ENCODE measurements at places on chromosomes 12 and 14.

DNA sequence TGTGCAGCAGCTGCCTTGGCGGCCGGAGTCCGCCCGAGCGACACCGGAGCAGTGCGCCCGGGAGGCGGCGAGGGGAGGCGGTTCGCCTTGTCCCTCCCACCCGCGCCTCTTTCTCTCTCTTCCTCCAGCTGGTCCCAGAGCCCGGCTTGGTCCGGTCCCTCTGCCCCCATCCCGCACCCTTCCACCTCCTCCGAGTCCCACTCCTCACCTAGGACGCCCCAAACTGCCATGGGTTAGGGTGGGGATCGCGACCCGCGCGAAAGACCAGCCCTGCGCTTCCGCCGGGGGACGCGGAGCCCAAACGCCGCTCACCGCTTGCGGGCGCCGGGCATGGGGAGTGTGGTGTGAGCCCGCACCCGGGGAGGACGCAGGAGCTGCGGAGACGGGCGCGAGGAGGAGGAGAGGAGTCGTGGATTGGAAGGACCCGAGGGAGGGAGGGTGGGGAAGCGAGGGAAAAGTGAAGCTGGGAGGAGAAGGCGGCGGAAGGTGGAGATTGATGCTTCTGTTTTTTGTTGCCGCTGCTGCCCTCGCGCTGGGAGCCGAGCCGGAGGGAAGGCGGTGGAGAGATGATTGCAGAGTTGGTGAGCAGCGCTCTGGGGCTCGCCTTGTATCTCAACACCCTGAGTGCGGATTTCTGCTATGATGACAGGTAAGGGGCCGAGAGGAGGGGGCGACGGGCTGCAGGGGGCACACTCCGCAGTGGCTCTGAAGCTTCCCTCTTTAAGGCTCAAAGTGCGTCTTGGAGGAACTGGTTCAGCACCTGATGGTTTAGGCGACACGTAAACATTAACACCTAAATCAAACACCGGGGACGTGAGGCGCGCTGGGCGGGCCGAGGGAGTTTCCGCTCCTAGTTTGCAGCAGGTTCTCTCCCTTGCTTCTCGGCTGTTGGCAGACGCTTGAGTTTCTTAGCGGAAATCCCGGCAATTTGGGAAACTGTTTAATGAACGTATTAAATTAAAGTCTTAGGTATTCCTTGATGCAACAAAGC lies 610 bp downstream of the TMTC2 start:
- DNase-seq, result no peak

GRCh38 chr12:132610866-132611602 lies 652 bp upstream of the LRCOL1 start:
- no peak for DNase-seq

- DNase-seq, result no peak
These were observed 2.6 kb downstream of the GPR68 start for GRCh38 chr14:91241863-91242262.

DNA sequence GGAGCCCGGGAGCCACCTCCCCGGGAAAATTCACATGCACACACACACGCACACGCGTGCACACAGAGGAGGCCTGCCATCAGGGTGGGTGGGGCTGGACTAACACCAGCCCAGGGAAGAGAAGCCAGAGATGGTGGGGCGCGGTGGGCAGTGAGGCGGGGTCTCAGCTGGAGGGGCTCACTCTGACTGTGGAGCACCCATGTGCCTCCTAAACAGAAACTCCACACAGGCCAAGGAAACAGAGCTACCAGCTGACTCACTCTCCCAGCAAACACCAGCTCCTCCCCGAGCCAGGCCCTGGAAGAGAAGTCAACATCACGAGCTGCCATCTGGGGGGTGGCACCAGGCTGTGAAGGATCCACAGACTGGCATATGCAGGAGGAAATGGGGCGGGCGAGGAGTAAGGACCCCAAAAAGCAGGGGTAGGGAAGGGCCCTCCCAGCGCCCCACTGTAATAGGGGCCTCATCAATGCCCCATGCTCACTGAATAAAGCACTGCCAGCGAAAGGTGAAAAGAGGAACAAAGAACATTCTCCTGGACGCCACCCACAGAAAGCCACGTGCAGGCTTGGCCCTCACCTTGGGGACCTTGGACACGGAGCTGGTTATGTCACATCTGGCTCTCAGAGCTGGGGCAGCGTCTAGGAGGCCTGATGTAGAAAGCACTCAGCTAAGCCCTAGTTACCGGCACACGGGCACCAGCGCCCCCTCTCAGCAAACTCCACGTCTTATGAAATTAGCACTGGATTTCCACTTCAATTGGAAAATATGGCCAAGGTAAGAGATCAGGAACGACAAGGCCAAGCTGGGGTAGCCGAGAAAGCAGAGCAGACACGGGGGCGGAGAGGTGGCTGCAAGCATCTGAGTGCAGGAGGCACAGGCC lies 8.4 kb upstream of the INF2 start:
- DNase-seq, result no peak

- no peak for DNase-seq
These were observed 30.5 kb upstream of the TMEM179 start for GRCh38 chr14:104634886-104635570.

- DNase-seq, result no peak
These were observed 116.8 kb upstream of the ABCD2 start for GRCh38 chr12:39736406-39736805.

DNA sequence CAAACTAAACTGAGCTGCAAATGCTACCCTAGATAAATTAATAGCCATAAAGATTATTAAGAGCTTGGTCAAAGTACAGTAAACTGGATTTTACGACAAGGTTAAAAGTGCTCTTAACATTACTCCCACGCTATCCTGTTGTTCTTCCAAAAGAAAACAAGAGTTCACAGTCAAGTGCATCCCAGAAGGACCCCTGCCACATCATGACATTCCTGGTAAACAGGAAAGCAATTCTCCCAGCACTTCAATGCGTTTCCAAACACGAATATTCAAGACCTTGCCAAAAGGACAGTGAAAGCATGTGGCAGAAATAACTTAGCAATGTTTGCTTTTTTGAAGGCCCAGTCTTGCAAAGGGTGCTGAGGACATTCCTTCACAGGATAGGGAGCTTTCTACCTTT lies 11.2 kb downstream of the SPRING1 start:
- DNase-seq, result no peak

DNA sequence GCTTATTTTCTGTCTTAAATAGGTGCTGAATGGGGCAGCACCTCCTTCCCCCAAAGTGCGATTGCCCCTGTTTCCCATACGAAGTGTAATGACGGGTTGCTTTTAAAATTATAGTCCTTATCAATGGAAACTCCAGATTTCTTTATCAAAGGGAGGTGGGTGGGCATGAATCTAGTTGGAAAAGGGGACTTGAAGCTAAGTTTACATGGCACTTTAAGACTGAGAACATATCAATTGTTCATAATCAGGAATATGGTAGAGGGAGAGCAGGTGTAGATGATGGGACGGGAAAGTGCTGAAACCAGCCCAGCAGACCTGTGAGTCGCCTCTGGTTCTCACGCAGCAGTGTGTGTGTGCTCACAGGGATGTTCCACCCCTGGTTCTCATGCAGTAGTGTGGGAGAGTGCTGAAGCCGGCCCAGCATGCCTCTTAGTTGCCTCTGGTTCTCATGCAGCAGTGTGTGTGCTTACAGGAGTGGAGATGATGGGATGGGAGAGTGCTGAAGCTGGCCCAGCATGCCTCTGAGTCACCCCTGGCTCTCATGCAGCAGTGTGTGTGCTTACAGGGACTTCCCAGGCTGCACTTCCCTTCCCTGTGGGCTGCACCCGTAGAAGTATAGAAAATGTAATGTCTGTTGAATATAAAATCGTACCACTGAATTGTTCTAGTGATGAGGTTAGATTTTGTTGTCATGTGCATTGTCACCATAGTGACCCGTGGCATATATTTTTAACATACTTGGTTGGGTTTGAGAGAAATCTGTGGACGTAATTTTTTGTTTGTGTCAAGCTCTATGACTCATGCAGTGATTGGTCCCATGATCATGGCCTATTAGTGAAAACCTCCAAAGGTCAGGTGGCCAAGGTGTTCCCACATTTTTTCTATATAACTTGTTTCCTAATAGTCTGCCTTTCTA lies 51.6 kb downstream of the GPATCH2L start:
- DNase-seq, result no peak

DNA sequence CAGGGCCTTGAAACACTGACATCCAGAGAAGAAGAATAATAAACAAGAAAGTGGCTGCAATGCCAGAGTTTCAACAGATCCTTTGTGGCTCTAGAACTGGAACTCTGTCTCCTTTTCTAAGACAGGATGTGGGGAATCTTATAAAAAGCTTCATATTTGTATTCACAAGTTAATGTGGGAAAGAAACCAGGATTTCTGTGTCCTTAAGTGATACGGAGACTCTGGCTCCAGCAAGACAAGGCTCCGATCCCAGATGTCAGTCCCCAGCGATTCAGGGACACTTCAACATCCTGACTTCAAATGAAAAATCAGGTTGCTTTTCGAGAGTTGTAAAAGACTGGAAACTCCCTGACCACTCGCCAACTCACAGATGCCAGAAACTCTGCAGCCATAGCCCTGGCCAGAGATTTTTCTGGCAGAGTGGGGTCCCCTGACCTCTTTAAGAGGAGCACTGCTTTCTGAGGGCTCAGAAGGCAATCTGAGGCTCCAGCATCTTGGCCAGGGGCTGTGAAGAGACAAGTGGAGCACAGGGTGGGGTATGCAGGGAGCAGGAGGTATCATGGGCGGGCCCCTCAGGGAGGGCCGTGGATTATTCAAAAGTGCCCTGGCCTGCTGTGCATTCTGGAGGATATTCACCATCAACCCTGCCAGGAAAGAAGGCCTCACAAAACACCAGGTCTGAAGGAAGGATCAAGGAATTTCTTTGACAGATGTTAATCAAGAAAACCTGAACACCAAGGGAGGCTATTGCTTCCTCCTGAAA lies 53.3 kb downstream of the TMX1 start:
- DNase-seq, result no peak

DNA sequence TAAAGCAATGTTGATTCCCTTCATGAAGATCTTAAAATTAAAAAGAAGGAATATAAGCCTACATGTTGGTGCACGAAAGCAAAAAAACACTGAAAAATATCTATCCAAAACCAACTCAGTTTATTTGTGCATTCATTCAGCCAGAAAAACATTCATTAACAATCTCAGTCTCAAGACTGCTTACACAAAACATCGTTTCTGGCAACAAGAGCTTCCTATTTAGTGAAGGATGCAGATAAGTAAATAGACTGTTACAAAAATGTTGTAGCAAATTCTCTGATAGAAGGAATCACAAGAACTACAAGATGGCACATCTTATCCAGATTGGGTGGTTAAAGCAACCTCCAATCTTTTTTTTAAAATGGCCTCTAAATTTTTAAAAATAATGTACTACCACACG lies 69.7 kb upstream of the DCN start:
- no peak for DNase-seq

DNA sequence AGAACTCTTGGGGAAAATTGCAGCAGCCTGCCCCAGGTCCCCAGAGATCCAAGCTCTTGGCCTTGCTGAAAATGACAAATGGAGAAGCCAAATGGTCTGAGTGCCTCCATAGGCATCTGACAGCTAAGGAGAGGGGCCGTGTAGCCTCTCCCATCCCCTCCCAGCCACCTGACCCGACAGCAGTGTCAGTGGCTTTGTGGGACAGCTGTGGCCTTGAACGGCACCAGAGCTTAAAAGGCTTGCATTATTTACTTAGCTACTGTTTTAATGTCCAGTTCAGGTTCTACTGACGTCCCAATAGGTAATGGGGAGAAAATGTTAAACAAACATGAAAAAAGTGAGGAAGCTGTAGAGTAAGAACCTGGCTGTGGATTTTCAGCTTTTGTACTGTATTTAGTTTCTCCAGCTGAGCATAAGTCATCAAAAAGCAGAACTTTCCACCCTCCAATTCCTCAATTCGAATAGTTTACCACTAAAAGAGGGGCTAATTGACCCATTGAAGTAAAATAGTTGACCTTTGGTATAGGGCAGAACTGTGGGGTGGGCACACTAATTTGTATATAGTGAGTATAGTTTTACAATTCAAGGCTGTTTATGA lies 50.0 kb downstream of the FOS start:
- DNase-seq, result no peak

GRCh38 chr12:76264611-76265012 lies 83.6 kb downstream of the BBS10 start:
- DNase-seq, result no peak

DNA sequence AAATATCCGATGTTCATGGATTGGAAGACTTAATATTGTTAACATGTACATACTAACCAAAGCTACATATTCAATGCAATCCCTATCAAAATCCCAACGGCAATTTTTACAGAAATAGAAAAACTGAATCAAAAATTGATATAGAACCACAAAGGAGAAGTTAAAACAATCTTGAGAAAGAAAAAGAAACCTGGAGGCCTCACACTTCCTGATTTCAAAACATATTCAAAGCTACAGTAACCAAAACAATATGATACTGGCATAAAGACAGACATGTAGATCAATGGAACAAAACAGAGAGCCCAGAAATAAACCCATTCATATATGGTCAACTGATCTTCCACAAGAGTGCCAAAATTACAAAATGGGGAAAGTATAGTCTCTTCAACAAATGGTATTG lies 5.4 kb upstream of the PELI2 start:
- DNase-seq, result no peak

DNA sequence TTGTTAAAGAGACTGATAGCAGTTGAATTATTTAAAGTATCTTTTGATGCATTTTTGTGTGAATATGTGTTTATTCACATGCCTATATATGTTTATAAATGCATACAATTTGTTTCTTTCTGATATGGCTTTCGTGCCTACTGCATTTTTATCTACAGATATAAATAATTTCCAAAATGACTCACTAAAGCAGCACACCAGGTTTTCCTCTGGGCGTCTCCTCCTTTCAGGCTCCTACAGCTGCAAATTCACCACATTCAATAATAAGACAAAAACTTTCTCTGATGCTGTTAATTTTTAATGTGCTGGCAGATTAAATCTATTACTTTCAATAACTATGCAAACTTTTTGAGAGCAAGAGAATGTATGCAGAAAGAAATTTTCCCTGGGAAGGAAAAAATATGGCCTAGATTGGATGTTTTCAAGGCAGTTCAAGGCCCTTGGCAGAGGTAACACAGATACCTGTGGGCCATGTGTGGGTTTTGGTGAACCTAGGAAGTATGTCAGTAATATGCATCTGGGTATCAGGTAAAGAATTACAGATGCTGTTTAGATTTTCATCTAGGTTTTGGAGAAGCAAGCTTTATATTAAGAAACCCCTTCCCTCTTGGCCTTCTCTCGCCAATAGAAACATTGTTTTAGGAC lies 381.8 kb downstream of the EGLN3 start:
- DNase-seq, result no peak

Measured in activated CD8-positive, alpha-beta memory T cell treated with anti-CD3 and anti-CD28 coated beads for 1 hour (primary cell).